A549 treated with AZD2906 at 1 μM for 4 hours (cell line): ENCODE measurements at places on chromosomes 4 and X. TPM values are rescaled to one million over a fixed set of nuclear protein-coding genes. Genes with fewer than 3 reads are reported as not detected.

Gene CCKAR
- total RNA-seq: not detected in 5 replicates

Gene CXorf49
- not detected in 5 replicates for total RNA-seq

Gene VCX3B
- not detected in 5 replicates for total RNA-seq

Gene GAGE12E
- total RNA-seq: not detected in 5 replicates

Gene RTL5
- 2.2 to 2.3 TPM (median 2.2 TPM) in 5 replicates for total RNA-seq

Gene ZCCHC18
- 0.02 to 0.24 TPM (median 0.09 TPM) in 4 of 5 replicates, not detected in the other for total RNA-seq

Gene VMA21
- 19.2 to 24.4 TPM (median 22.7 TPM) in 5 replicates for total RNA-seq

Gene FAM47A
- not detected in 5 replicates for total RNA-seq

Gene P2RY4
- total RNA-seq: 0.05 TPM in 1 of 5 replicates, not detected in the others

Gene CTAG1B
- total RNA-seq: not detected in 5 replicates

Gene GABRE
- total RNA-seq: 11.5 to 18.6 TPM (median 12.8 TPM) in 5 replicates

Gene ZNF275
- 4.5 to 6.4 TPM (median 5.1 TPM) in 5 replicates for total RNA-seq

Gene MTMR1
- total RNA-seq: 12.7 to 16.2 TPM (median 15.5 TPM) in 5 replicates
